ENCODE measurements at places on chromosomes 3 and 15.

GRCh38 chr15:90903733-90904536 lies 833 bp downstream of the MAN2A2 start:
- DNase-seq: no peak

- DNase-seq: no peak
Measured at GRCh38 chr15:74829486-74829885, 3.1 kb downstream of the CPLX3 start.

DNA sequence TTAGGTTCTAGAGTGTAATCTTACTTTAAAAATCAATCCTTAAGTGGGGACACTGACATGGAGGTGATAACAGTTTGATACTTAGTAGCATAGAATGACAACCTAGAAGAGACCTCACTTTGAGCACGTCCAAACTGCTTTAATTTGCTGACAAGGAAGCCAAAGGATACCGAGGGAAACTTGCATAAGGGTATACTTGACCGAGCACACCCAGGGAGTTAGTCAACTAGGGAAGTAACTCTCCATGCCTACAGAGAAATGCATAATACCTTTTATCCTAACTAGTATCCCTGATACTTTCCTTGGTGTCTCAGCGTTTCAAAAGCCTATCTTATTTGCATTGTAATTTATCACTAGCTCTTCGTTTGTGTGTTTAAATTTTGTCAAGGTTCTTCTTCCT lies 5.5 kb upstream of the TPRG1 start:
- no peak for DNase-seq

DNA sequence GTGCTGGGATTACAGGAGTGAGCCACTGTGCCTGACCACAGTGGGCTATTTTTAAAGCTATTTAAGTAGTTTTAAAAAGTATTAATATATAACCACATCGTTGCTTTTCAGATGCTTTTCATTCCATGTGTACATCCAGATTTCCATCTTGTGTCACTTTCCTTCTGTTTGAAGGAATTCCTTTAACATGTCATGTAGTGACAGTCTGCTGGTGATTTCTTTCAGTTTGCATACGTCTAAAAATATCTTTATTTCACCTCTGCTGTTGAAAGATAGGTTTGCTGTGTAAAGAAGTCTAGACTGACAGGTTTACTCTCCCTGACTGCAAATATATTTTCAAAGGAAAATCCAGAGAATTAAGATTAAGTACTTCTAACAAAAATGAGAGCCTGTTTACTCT lies 12.2 kb downstream of the FAM240A start:
- DNase-seq: no peak

- DNase-seq: no peak
Measured at GRCh38 chr3:179174316-179174715, 26.2 kb downstream of the PIK3CA start.

DNA sequence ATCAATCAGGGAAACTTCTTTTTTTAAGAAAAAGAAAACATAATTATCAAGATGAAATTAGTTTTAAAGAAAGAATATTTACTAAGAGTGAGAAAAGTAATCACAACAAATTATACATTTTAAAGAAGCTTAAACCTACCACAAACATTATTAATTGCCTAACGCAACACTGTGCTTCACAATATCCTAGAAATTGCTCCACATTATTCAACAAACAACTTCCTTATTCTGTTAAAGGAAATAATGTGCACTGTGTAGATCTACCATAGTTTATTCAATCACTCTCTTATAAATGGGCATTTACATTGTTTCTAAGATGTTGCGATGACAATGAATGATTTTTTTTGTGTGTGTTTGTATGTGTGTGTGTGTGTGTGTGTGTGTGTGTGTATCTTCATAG lies 525.9 kb upstream of the KCNMB2 start:
- DNase-seq: no peak

Data from stimulated activated CD8-positive, alpha-beta memory T cell treated with anti-CD3 and anti-CD28 coated beads, Interleukin-7, amount 100 ng/mL, for 24 hours (primary cell).